SJSA1 (cell line): ENCODE measurements at places on chromosomes 3 and 15.

DNA sequence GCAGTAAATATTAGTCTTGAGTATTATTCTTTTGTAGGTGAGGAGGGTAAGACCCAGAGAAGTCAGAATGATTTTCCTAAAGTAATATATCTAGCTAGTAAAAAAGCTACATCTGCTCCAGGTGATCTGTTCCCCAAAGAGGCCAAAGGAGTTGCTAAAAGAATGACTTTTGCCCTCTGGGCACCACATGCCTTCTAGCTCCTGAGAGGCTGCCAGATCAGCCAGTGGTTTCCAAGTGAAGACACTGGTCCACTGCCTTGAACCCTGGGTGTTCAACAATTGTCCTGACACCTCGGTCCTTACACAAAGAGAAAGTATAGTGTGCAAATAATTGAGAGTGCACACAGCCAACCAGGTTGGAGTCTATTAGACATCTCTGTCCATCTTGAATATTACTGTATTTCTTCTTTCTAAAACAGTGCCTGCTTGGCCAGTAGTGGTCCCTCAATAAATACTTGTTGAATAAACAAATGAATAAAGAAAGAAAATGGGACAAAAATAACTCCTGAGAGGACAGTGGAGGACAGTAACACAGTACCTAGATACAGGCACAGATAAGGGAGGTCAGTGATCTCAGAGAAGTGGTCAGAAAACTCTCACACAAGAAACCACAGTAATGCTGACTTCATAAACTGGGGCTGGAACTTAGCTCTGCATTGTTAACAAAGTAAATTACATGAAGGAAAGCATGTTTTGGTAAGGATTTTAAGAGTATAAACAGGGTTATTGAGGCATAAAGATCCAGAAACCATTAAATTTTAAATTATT is 56.6 kb upstream of the CSTA start:
- DNase-seq, result no peak

DNA sequence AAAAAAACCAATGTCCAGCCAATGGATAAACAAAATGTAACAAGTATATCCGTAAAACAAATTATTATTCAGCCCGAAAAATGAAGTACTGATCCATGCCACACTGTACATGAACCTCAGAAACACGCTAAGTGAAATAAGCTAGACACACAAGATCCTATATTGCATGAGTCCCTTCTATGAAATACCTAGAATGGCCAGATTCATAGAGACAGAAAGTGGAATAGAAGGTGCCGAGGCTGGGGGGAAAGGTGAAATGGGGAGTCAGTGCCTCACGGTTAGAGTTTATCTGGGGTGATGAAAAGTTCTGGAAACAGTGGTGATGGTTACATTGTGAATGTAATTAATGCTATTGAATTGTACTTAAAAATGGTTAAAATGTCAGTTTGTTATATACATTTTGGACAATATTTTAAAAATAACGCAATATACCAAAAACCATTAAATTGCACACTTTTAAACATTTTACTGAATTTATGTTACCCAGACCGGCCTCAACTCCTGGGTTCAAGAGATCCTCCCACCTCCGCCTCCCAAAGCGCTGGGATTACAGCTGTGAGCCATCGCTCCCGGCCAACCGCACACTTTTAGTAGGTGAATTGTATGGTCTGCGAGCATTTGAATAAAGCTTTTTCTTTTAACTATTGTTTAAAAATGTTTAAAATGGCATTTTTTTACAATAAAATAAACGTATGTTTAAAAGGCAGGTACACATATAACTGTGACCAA is 2.1 kb downstream of the RNF168 start:
- DNase-seq, result no peak

DNA sequence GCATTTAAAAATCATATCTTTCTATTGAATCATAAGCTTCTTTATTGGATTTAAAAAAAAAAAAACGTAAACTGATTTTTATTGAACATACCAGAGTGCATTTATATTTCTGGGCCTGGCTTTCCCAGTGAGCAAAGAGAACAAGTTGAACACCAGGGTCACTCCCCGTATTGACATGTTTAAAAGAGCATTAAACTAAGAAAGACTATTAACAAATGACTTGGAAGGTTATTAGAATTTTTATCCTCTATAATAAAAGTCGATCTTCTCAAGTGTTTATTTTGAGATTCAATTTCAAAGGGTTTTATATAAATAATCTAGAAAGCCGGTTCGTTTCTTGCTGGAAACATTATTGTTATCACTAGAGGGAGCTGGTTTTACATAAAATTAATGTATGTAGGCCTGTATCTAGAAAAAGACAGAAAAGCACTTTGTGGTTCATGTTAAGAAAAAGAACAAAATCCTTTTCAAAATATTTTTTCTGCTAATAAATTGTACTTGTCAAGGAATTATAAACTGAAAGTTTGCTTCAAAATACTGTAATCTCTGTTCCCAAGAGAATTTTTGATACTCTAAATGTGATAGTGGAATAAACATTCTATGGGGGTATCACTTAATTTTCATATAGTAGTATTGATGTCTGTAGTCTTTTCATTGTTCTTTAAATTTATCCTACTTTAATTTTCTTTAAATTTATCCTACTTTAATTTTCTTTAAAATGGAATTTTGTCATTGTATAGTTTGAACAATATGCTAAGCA is 321.8 kb upstream of the MME start:
- peak; percentile 28 for DNase-seq

DNA sequence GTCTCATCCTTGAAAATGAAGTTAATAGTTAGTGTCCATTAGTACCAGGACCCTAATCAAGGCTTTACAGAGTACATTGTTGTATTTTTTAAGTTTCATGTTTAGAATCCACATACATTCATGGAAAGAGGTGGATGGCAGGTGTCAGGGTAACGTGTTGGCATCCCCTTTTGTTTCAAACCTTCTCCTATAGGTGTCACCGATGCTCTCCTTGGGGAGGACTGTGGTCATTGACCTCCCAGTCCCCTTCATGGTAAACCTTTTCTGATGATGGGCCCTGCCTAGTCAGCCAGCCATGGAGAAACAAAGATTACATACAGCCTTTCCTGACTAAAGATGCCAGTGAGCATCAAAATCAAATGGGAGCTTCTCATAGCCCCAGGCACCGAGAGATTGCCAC is 574.8 kb downstream of the AGBL1 start:
- no peak for DNase-seq

DNA sequence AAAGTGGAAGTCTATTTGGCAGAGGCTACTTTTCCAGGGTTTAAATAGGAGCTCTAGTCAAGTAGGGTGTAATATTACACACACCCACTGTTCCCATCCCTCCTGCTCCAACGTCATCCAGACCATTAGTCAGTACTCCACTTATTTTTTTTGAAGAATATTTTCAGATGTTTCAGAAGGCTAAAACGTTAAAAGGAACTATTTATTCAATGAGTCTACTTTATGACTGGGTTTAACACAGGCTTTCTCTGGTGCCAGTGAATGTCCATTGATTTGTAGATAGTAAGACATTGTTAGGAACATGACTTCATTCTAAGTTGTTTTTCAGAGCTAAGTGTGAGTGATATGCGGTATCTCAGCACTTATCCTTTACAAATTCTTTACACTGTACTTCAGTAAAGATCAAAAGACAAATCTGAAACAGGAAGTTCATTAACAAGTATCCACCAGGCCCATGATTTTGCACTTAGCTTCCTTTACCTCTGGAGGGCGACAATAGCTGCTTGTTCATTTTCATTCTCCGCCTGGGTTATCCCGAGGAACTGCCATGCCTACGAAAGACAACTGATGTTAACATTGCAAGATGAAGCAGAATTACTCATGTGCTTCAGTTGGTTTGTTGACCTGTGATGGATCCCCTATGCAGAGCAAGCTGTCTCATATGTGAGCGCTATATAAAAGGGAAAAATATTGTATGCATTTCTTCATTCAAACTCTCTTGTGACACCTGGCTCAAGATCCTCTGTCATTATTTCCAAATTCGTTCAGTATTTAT is 158.7 kb downstream of the USP13 start:
- peak; percentile 47 for DNase-seq

- DNase-seq, result no peak
Observed at GRCh38 chr3:57354768-57355167, 62.3 kb upstream of the ASB14 start.

DNA sequence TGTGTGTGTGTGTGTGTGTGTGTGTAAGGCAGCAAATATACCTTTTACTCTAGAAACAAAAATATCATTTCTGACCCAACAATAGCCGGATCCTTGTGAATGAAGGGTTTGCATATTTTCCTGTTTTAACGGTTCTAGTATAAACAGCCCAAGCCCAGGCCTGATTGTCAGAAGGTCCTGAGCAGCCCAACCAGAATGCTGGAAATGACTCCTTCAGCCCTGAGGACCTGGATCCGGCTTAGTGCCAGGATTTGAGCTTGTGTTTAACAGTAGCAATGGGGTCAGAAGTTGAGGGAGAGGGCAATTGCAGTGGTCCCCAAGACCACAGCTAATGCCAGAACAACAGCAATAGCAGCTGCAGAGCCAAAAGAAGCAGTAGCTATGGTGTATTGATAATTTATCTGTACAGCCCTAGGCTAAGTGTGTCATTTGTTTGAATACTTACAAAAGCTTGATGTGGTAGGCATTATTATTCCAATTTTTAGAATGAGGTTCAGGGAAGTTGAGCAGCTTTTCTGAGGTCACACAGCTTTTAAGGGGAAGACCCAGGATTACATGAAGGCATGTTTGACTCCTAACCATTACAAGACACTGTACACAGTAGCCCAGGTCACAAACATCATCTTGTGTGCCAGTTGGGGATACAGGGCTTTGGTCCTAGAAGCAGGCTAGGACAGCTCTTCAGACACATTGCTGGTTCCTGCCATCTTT is 12.8 kb downstream of the FOXL2 start:
- no peak for DNase-seq

- DNase-seq, result no peak
Observed at GRCh38 chr3:10956986-10957385, 35.6 kb upstream of the SLC6A1 start.

GRCh38 chr15:72489943-72490554 is 15.9 kb downstream of the ARIH1 start:
- DNase-seq, result no peak

DNA sequence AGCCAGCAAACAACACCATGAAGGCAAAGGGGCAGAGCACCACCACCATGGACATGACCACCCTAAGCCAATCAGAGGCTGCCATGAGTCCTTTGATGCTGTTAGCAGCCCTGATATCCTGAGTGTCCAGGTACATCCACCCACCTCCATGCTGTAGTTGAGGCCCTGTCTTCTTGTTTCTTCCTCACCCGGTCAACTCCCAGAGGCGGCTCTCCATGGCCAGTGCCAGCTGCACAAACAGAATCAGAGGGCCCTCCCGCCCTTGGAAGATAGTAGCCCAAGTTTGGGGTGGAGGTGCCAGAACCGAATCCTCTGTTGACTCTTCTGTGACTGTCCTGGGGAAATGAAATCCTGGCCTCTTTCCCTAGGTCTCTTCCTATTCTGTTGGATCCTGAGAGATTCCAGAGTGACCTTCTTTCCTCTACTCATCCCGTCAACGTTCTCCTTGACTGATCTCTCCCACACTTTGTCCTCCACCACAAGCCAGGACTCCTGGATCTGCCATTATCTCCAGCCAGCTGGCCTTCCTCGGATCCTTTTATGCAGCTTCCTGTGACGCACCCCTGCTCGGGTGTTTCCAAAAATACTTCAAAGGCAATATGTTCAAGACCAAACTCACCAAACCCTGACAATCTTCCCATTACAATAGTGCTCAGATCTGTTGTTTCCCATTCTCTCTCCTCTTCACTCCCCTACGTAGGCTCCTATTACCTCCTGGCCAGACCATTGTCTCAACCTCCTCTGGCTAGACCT is 45.4 kb upstream of the DLG1 start:
- DNase-seq, result no peak

- DNase-seq, result no peak
Observed at GRCh38 chr3:180358179-180358578, 243.8 kb upstream of the TTC14 start.

- DNase-seq, result no peak
Observed at GRCh38 chr3:89364314-89364713, 256.9 kb downstream of the EPHA3 start.

GRCh38 chr3:48504051-48504946 is at the start of gene SHISA5:
SHISA5 (minus strand) TSS chr3:48504174; CDS start chr3:48504094, 80 bp downstream.
- DNase-seq, result peak; percentile 23

DNA sequence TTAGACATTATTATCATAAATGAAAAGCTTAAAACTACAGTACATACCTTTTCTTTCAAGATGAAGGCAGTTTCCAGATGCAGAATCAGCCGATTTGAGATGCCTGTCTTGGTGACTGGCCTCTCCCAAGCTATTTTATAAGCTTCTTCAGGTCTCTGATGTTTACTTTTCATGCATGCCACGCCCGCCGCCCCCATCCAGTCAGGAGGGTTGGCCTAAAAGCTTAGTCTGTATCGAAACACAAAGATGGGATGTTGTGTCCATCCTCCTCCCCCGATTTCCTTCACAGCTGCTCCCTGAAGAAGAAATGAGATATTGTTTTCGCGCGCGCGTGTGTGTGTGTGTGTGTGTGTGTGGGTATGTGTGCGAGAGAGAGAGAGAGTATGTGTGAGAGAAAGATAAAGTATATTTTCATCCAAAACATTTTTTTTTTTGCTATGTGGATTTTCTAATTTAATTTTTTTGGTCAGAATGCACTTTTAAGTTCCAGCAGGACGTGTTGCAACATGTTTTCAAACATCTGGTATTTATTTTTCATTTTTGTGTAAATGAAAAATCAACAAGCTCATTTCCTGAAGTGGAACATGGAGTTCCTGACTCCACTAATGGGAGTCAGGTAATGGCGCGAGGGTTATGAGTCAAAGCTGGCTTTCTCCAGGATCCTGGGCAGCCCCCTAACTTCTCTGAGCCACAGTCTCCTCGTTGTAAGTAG is at the start of gene APOD:
TSS of gene APOD (minus strand) at position 110 of the 712 bp plus-strand sequence. CDS start 4,479 bp downstream, outside the sequence.
- no peak for DNase-seq

GRCh38 chr3:9409981-9410854 is 12.8 kb downstream of the SETD5 start:
- DNase-seq, result no peak

- no peak for DNase-seq
Observed at GRCh38 chr15:63701365-63701764, 104.2 kb downstream of the FBXL22 start.

DNA sequence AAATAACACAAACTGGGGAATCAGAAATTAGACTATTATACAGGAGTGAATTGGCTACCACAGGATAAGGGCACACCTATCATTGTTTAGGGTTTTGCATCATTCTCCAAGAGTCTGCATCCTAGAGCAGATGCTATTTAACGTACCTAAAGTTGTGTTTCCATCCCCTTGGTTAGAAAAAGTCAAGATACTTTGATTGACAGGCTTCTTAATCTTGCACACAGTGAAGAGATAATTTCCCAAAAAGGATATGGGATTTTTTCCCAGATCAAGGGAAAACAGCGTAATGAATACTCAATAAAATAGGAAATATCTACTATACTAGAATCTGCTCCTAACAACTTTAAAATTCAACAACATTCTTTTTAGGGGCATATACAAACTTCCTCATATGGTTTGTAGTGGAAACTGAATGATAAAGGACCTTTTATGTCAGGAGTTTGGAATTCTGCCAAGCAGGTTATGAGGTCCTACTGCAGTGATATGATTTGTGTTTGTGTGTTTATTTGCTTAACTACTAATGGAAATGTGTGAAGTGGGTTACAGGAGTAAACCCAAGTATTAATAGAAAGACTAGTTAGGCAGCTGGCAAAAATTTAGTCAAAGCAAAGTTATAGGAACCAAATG is 124.1 kb upstream of the MME start:
- DNase-seq, result no peak
